ENCODE measurements at places on chromosomes 7 and 10.

DNA sequence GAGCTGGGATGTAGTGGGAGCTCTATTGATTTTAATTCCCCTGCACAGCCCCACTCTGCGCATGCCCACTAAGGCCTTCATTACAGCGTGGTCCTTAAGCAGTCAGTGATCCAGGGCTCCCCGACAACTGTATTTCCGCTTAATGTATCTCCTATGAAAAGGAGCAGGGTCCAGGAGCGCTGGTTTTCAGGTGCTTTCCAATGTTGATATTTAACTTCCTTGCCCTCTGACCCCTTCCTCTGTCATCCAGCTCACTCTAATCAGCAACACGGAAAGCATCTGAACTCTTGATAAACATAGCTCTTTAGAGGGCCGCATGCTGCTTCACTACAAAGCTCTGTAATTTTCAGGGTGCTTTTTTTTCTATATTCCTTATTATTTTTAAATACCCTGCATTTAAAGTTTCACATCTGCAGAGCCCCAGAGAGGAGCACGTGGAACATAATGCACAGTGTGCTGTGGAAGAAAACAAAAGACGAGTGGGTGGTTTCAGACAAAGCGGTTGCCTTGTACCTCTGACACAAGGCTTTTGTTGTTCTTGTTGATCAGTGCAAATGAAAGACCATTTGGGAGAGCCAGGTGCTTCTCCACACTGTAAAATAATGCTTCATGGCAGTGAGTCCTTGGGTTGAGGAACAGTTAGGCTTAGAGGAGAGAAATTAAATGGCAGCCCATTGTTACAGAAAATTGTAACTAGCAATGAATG, 465.9 kb upstream of the CELF2 start:
- no peak for DNase-seq

- DNase-seq = peak; percentile 46
Observed at GRCh38 chr7:5693529-5693928, 87.9 kb downstream of the RNF216 start.

- no peak for DNase-seq
Observed at GRCh38 chr10:4506095-4506494, 319.9 kb upstream of the AKR1E2 start.

GRCh38 chr7:143147070-143147469, 15.2 kb downstream of the PIP start:
- no peak for DNase-seq

GRCh38 chr7:15581352-15581951, 19.6 kb upstream of the AGMO start:
- no peak for DNase-seq

DNA sequence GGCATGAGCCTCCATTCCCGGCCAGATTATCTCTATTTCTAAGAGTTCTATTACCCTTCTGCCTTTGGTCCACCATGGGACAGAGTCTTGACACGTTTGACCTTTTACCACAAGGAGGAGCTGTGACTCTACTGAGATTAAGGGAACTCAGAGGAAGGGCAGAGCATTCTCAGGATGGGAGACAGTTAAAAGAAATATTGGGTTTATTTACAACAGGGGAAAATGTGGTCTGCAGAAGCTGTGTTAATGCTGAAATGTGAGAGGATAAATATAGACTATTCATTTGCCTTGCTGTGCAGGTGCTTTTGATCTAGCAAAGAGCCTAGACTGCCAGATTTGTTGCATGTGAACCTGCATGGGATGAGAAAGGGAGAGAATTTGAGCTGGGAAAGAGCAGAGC, 45.8 kb upstream of the PRSS58 start:
- DNase-seq = peak; percentile 48

- no peak for DNase-seq
Observed at GRCh38 chr7:114293289-114294012, 121.2 kb upstream of the FOXP2 start.

All from CD4-positive, alpha-beta T cell treated with Interleukin-4 for 4 hours (primary cell).